ENCODE measurements at places on chromosomes 13 and 19.
A peak's percentile ranks its signal among the peaks of the same experiment; 100 is the strongest.

DNA sequence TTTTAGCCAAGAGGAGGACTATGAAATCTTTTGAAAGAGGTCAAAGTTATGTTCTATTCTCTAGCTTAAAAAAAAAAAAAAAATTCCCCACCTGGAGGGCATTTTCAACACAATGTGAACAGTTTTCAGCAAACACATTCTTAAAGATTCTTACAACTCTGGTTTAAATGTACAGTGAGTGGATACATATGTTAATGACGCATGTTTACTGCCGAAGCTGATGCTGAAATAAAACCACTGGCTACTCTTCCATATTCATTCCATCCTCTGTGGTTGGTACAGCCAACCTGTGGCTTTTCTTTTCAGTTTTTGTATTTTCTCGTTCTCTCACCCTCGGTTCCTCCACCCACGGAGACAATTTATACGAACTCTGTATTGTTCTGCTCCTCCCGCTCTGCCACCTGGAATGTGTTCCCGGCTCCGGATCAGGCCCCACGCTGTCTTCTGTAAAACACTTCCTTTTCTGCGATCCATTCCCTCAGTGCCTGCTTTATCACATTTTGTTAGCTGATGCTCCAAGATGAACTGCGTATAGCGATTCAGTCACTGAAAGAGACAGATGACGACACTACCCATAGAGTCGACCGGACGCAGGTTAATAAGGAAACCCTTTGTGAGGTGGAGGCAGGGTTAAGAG, 466.4 kb upstream of the ARGLU1 start:
- no peaks in the 10 kb centered on the region for H3K4me1 ChIP-seq
- no peak overlapping the region for H3K27ac ChIP-seq
- no peaks in the 10 kb centered on the region for H3K27me3 ChIP-seq
- H3K4me3 ChIP-seq: no peak overlapping the region
- no peaks in the 10 kb centered on the region for H3K36me3 ChIP-seq

- peaks cover 31% of the 10 kb centered on the region for H3K36me3 ChIP-seq
- H3K27me3 ChIP-seq: no peaks in the 10 kb centered on the region
- no peak overlapping the region for H3K27ac ChIP-seq
- DNase-seq: peak; percentile 35
Measured at GRCh38 chr13:45490068-45490467, 25.3 kb downstream of the COG3 start.

GRCh38 chr13:71591374-71591773, 275.6 kb downstream of the DACH1 start:
- H3K27me3 ChIP-seq: no peaks in the 10 kb centered on the region
- no peak overlapping the region for H3K27ac ChIP-seq
- H3K4me1 ChIP-seq: no peaks in the 10 kb centered on the region
- no peak overlapping the region for H3K4me3 ChIP-seq

DNA sequence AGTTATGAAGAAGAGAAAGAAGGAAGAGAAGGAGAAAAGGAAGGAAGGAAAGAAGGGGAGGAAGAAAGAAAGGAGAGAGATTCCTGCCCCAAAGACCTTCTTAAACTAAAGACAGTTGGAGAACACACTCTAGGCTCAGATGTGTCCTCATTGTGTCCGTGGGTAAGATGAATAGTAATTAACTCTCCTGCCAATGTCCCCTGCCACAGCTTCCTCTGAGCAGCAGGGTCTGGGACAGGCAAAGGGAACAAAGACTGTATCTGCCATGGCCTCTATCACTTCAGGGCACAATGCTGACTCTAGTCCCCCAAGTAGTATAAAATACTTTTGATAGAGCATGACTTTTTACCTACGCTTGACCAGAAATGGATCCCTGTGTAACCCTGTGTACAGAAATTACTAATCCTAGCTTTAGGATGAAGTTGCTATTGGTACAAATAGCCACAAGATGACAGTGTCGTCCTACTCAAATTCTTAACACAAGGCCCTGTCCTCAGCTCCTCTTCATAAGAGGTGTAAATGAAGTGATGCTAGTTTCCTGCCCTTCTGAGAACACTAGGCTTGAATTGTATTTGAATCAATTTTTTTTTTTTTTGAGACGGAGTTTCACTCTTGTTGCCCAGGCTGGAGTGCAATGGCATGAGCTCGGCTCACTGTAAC, 186.2 kb upstream of the GPR12 start:
- H3K4me3 ChIP-seq: no peak overlapping the region
- peaks cover 4% of the 10 kb centered on the region for H3K27me3 ChIP-seq
- H3K27ac ChIP-seq: no peak overlapping the region
- no peaks in the 10 kb centered on the region for H3K36me3 ChIP-seq
- no peaks in the 10 kb centered on the region for H3K4me1 ChIP-seq
- no peak for DNase-seq

- H3K27ac ChIP-seq: peak overlapping the region; percentile 60
- H3K4me3 ChIP-seq: no peak overlapping the region
- H3K27me3 ChIP-seq: no peaks in the 10 kb centered on the region
- peaks cover 21% of the 10 kb centered on the region for H3K4me1 ChIP-seq
Measured at GRCh38 chr13:110625771-110626321, 10.5 kb downstream of the NAXD start.

DNA sequence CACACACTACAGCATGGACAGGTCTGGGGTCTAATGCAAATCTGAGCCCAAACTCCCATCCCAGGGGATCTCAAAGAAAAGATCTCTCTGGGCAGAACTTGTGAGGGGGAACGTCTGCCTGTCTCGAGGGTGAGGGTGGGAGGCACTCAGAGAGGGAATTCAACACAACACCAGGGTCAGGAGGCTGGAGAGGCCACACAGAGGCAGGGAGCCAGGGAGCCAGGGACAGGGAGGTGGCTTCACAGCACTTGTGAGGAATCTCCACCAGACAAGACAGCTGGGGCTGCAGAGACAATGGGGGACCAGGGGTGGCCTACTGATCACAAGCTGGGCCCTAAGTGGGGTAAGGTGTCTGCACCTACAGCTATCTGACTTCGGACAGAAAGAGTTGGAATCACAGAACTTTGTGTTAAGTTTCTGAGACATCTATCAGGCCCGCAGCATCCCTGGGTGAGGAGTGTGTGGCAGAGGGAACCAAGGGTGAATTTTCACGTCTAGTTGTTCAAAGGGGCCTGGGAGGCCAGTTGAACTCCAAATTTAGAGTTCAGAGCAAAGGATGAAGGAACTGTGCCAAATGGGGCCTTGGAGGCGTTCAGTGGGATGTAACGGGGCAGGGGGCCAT, 12.7 kb upstream of the AKAP8L start:
- peak overlapping the region; percentile 95 for H3K4me3 ChIP-seq
- peaks cover 38% of the 10 kb centered on the region for H3K4me1 ChIP-seq
- H3K36me3 ChIP-seq: peaks cover 12% of the 10 kb centered on the region
- H3K27ac ChIP-seq: peak overlapping the region; percentile 89
- no peaks in the 10 kb centered on the region for H3K27me3 ChIP-seq
